ENCODE measurements at places on chromosomes 6 and 20.

DNA sequence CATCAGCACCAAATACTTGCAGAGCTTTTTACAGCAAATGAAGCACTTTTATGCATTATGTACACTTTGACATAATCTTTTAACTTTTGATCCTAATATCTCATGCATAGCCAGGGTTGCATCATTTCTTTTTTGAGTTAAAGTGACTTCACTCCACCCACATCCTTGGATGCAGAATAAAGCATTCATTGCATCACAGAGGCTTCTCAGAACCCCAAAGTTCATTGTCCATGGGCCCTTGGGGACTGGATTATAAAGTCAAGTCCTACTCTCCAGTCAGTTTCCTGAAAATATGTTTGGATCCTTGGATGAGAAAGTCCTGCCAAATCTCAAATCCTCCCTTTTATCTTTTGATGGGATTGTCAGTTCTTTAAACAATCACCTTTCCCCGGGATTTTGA, 10.6 kb upstream of the EFHC1 start:
- no peak for DNase-seq

- DNase-seq: no peak
Measured at GRCh38 chr6:47908271-47908670, 126.4 kb downstream of the OPN5 start.

DNA sequence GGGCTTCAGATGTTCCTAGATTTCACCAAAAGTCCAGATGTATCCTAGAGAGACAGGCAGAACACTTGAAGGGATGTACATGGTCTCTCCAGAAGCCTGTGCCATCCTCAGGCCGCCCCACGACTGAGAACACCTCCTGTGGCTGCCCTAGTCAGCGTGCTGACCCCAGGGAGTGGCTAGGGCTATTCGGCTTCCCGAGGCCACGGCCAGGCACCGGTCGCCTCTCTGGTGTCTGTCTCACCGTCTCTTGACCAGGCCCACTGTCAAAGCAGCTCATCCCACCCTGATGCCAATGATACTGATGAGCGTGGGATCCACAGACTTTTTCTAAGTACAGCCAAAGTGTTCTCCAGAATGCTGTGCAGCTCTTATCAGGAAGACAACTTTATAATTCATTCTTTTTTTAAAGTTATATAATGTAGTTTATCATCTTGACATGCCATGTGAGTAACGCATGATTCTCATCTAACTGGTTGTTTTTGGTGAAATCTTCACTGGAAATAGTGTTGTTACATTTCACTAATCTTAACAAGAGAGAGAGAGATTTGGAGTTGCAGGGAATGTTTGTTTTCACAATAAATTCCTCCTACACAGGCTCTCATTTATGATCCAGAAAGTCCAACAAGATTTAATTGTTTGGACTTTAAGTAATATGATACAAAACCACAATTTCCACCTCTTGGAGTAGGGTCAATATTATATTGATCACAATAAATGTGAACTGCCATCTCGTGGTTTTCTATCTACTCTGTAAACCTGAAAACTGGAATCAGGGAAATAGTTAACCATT, 41.7 kb upstream of the KLHL31 start:
- no peak for DNase-seq

GRCh38 chr6:148521158-148521557, 178.5 kb downstream of the SASH1 start:
- DNase-seq: no peak

DNA sequence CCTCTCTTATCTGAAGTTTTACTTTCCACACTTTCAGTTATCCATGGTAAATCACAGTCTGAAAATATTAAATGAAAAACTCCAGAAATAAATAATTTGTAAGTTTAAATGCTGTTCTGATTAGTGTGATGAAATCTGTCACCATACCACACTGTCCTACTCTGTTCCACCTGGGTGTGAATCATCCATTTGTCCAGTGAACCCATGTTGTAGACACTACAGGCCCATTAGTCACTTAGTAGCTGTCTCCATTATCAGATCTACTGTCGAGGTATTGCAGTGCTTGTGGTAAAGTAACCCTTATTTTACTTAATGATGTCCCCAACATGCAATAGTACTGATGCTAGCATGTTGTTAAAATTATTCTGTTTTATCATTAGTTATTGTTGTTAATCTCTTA, 29.2 kb upstream of the MMS22L start:
- no peak for DNase-seq

All from left forelimb (tissue), 1 donor.